Stromal cell of bone marrow (primary cell): ENCODE measurements at places on chromosomes 2 and 18.

DNA sequence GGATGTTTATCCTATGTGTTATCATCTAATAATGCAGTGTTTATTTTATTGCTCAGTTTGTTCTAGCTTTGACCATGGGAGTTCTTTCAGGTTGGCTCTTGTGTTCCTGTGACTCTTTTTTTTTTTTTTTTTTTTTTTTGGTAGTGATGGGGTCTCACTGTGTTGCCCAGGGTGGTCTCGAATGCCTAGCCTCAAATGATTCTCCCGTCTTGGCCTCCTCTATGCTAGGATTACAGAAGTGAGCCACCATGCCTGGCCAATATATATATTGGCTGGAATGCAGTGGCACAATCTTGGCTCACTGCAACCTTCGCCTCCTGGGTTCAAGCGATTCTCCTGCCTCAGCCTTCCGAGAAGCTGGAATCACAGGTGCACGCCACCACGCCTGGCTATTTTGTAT lies 18.9 kb upstream of the NFU1 start:
- no peak for DNase-seq

GRCh38 chr2:220269367-220269766 lies 641.9 kb downstream of the SLC4A3 start:
- DNase-seq, result no peak

- DNase-seq, result peak; percentile 73
Observed at GRCh38 chr2:117835990-117836760, 21.7 kb downstream of the DDX18 start.

DNA sequence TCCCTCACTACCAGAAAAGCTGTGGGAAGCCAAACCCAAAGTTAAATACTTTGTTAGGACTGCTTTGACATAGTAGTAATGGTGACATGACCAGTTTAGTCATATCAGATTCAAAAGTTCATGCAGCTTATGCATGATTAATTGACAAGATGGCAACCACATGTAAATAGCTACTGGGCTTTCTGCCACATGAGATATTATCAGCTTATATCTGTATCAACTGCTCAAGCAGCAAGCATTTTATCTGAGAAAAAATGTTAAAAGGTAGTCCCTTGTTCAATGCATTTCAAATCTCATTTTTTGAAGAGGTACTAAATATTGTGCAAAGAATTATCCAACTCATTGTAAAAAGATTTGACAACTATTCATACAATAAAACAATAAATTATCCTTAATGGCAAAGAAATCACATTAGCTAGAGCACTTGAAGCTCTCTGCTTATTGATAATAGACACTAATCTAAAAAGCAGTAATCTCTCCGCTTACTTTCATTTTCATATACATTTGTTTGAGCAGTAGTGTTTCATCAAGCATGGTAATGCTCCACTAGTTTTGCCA lies 993.6 kb upstream of the NXPH2 start:
- DNase-seq, result no peak

DNA sequence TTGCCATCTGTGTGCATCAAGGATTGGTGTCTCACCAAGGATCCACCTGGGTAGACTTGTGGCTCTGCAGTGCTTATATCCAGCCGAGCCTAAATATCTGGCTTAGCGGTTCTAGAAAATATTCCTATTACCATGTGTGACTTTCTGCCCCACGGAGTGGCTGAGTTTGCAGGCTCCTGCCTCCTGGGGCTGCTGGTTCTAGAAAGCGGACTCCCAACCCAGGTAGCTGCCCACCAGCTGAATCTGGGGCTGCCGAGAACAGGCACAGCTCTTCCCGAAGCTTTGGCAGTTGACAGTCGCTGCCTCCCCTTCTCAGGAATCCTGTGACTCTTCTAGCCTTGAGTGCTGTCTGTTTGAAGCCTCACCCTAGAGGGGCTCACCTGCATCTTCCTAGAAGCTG lies 104.6 kb downstream of the TPGS2 start:
- no peak for DNase-seq

DNA sequence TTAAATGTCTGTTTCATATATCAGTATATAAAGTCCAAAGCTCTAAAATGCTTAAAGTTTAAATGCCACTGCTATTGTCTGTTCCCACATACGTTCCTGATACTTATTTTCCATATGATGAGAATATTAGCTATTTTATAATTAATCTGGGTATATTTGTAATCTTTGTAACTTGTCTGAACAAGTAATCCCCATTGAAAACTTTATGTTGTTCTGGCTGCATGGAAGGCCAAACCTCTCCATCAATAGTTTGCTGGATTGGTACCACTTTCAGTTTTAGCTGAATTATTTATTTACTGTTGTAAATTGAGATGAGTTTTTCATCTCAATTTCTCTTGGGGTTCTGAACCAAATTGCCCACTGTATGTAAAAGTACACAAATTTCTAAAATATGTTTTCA lies 1.5 kb downstream of the MBD5 start:
- DNase-seq, result no peak

- no peak for DNase-seq
Observed at GRCh38 chr2:68290901-68291300, 28.8 kb downstream of the CNRIP1 start.

DNA sequence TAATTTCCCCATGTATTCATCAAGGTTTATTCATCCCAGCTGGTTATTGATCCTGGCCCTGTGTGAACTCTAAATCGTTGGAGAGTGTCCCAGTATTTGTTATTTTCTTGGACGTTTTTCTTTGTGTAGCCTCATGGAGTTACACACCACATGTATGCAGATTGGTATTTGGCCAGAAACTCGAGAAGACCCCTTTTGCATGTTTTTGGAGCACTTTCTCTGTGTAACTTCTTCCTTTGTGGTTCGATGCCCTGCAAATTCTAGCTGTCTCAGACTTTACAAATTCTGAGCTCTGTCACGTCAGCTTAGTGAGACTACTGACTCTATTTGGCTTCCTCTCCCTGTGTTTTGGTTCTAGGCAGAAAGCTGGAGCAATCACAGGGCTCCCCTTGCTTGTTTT lies 198.7 kb downstream of the MCFD2 start:
- DNase-seq, result peak; percentile 26

DNA sequence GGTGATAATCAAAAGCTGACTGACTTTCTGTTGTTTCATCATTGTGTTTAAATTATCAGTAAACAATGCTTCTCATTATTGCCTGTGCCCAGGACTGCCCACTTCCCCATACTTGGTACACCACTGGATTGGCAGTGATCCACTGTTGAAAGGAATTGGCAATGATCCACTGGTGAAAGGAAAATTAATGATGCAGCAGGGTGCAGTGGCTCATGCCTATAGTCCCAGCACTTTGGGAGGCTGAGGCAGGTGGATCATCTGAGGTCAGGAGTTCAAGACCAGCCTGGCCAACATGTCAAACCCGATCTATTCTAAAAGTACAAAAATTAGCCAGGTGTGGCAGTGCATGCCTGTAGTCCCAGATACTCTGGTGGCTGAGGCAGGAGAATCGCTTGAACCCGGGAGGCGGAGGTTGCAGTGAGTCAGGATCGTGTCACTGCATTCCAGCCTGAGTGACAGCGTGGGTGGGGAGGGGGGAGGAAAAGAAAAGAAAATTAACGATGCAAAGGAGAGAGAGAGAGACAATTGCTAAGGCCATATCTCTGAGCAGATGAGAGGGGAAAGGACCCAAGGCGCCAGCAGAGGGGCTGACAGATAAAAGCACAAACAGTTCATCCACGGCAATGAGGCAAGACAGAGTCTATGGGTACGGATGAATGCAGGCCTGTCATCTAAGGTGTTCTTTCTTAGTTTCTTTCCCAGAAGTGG lies 10.2 kb upstream of the GTF2A1L start:
- DNase-seq, result no peak

- no peak for DNase-seq
Observed at GRCh38 chr2:109141006-109141600, 12.1 kb downstream of the SH3RF3 start.

DNA sequence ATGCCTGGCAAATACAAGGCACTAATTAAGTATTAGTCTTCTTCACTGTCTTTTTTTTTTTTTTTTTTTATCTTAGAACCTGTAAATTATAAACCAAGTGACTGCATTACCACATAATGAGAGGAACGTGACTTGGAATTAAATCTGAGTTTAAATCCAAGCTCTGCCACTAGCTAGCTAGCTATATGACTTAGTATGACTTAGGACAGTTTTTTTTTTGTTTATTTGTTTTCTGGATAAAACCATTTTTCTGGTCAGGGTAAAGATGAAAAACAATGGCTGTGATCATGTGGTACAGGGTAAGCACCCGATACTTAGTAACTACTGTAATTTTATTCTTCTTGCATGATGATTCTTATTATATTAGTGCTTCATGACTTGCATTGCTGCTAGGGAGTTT lies 191.8 kb upstream of the LRRTM1 start:
- DNase-seq, result no peak

DNA sequence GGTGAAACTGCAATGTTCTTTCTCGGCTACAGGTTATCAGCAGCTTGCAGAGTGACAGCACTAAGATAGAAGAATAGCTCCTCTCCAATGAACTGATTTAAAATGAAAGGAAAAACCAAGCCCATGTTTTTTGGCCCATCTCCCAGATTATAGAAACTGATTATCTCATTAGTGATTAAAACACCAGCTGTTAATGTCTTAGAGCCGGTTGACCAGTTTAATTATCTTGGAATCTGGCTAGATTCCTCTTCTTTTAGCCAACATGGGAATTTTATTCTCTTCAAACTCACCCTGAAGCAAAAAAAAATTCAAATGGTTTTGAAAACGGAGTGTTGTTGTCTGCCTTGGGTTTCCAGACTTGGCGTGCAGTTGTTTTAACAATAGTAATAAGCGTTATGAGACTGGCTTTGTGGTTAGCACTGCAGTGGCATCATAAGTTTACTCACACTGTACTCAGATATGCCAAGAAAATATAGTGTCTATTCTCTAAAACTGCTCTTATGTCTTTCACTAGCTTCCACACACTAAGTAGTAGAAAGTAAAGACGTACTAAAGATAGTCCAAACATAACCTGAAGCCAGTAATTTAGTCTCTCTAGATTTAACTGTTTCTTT lies 665.3 kb downstream of the STK39 start:
- DNase-seq, result peak; percentile 6

DNA sequence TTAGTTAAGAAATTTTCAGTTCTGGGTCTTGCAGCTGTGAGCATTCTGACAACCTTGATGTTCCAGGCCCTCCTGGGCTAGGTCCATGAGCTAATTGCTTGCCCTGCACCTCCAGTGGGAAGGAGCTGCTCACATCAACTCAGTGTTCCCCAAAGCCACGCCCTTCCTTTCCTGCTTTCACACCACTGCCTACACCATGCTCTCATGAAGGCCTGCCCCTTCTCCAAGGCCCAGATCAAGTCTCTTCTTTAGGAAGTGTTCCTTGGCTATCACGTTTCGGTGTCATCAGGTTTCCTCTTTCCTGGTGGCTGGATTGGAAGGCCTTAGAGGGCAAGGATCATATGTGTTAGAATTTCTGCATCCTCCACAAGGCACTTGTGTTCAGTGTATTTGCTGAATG lies 18.8 kb downstream of the TMEM127 start:
- DNase-seq, result no peak

- no peak for DNase-seq
Observed at GRCh38 chr2:129799036-129799958, 180.2 kb upstream of the RAB6C start.

GRCh38 chr2:83172841-83173240 lies 1286.2 kb downstream of the SUCLG1 start:
- peak; percentile 3 for DNase-seq

DNA sequence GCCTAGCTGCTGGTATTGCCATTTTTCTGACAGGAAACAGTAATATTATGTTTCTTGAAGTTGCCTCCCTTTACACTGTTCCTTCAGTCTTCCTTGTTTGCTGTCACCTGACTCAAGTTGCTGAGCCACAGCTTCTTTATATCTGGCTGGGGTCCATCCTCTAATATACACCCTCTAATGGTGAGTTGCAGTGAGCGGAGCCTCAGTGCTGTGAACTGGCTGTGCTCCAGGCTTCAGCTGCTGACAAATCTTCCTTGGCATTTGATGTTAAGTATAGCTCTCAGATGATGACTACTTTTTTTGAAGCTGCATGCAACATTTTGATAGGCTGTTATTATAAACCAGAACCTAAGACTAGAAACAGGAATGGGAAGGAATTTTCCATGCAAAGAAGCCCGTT lies 366.7 kb downstream of the NUP35 start:
- DNase-seq, result peak; percentile 31

GRCh38 chr2:74227646-74228045 lies 29.2 kb downstream of the MTHFD2 start:
- no peak for DNase-seq

- no peak for DNase-seq
Observed at GRCh38 chr18:6976935-6977334, 140.7 kb downstream of the LAMA1 start.

- DNase-seq, result no peak
Observed at GRCh38 chr18:76444446-76445105, 50.5 kb downstream of the ZNF516 start.
